ENCODE measurements at places on chromosomes 1 and 21. TPM values are rescaled to one million over a fixed set of nuclear protein-coding genes. Genes with fewer than 3 reads are reported as not detected.

Gene OR10Z1
- total RNA-seq, result not detected

DNA sequence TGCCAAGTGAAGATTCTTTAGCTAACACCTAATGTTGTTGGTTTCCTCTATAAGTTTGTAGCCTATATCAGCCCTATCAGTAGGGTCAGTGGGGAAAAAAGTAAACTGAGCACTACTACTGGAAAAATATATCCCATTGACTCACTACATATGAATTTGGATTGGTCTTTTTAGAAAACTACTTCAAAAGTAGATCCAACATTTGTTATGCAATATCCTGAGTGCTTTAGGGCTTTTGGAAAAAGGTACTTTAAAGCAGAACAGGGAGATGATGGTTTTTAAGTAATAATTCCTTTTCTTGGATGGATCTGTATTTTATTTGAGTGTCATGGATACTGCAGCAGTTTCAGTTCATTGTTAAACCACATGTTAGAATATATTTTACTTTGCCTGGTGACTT lies 7.1 kb downstream of the C1orf21 start:
- DNase-seq, result no peak

DNA sequence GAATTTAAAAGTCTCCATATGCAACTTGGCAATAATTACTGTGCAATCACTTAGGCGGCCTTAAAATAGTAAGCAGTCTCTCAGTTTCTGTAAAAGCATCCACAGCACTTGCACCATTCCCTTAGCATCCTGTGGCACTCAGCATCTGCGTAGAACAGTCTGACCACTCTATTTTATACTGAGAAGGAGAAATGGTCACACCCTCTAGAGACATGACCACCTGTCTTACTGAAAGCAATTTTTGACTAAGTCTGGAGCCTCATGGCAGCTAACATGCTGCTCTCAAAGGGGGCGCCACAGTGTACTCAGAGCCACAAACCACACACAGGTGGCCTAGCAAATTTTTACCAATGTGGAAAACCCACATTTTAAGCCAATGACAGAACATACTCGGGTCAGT lies 62.0 kb downstream of the KCNK1 start:
- DNase-seq, result no peak

GRCh38 chr1:118077331-118078045 lies 107.5 kb downstream of the SPAG17 start:
- DNase-seq, result no peak

DNA sequence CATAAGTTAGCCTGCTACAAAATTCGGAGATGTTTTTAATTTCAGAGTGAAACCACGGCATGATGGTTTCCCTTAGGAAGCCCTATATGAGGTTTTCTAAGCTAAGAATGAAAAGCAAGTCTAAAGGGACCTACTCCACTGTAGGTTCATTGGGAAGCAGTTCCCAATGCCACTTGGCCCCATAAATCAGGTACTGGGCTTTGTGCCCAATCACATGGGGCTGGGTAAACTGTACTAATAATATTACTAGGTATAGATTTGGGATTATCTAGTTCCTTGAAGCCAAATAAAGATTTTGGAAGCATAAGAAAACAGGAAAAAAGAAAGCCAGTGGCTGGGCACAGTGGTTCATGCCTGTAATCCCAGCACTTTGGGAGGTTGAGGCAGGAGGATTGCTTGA lies 19.1 kb upstream of the ANGPTL7 start:
- no peak for DNase-seq

- no peak for DNase-seq
These were observed 135.2 kb upstream of the COA6 start for GRCh38 chr1:234238060-234238459.

- DNase-seq, result no peak
These were observed 141.4 kb downstream of the PSMG1 start for GRCh38 chr21:39041816-39042215.

GRCh38 chr1:24048205-24048869 lies 63.6 kb downstream of the MYOM3 start:
- no peak for DNase-seq

GRCh38 chr1:183656355-183656754 lies 3.2 kb upstream of the APOBEC4 start:
- DNase-seq, result no peak

Data from B cell (primary cell).